ENCODE measurements at places on chromosomes 5 and 9.
A peak's percentile ranks its signal among the peaks of the same experiment; 100 is the strongest.

DNA sequence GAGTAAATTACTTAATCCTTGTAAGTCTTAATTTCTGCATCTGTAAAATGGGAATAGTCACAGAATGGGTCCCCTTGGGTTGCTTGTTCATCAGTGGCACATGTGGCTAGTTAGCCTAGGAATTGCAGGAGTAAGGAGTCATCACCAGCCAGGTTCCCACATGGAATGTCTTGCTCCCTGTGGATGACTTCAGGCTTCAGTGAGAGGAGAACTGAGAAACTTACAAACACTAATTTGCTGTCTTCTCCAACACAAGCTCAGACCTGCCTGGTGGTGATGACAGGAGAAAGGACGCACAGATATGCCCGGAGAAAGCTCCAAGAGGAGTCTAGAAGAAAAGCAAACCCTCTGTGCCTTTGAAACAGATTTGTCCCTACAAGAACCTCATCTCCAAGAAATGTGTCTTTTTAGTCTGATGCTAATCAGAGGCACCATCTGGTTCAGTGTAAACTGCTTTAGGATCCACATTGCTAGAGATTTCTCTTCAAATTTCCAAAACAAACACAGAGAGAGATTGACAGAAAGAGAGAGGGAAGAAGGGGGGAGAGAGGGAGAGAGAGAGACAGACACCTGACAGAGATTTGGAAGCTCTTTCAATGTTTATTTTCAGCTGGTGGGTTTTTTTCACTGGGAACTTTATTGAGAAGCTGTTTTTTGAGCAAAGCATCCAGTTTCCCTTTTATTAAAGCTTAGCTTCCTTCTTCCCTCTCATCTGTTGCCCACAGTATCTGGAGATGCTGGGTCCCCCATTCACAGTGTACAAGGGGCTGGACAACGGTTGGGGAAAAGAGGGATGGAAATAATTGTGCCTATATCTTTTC lies 128.3 kb downstream of the DOCK2 start:
- peak; percentile 43 for DNase-seq

GRCh38 chr9:112384690-112385089 lies 4.8 kb downstream of the HSDL2 start:
- no peak for DNase-seq

GRCh38 chr9:27042476-27042875 lies 37.0 kb upstream of the LRRC19 start:
- DNase-seq, result no peak

GRCh38 chr9:134411440-134412297 lies 85.4 kb downstream of the RXRA start:
- no peak for DNase-seq

- no peak for DNase-seq
These were observed 321.9 kb downstream of the GADD45G start for GRCh38 chr9:89926691-89927220.

DNA sequence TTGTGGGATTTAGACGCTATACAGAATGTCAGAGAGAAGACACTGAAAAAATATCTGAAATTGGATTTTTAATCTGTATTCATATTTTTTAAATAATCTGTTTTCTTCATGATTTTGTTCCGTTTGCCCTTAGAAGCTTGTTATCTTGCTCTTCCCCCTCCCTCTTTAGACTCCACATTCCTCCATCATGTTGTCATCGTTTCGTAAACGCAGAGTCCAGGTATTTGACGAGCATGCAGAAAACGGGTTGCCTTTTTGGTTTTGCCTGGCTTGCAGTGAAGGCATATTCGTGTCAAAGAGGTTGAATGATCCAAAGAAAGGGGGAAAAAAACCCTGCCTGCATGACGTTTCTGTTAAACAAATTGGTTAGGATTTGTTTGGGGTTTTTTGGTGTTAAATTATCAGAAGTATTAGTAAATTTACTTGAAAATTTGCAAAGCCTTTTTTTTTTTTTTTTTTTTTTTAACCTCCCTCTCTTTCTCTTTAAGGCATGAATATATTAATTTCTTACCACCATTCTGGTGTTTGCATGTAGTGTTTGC lies 2.9 kb downstream of the SPTAN1 start:
- DNase-seq, result no peak

DNA sequence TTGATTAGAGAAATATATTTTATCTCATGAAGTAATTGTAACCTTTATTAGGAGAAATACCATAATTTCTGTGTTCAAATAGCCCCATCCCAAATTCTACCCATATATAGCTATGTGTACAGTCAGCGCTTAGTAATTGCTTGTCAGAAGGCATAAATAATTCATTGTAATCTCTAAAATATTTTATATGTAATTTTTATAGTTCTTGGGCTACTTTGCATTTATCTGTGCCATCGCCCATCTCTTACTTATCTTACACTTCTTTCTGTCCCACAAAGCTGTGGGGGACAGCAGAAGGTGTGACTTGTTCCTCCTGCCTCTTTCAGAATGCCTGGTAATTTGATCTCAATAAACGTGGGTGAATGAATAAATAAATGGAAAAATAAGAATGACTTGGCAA lies 5.5 kb downstream of the ADAMTSL1 start:
- no peak for DNase-seq

GRCh38 chr5:141369994-141370848 lies at the start of gene PCDHGB3:
TSS of gene PCDHGB3 (plus strand) at chr5:141370242. CDS start at chr5:141370395, 153 bp downstream.
- no peak for DNase-seq

GRCh38 chr5:135955525-135955924 lies 742 bp upstream of the LECT2 start:
- no peak for DNase-seq

- DNase-seq, result no peak
These were observed 55.6 kb downstream of the CAMSAP1 start for GRCh38 chr9:135851748-135852147.

DNA sequence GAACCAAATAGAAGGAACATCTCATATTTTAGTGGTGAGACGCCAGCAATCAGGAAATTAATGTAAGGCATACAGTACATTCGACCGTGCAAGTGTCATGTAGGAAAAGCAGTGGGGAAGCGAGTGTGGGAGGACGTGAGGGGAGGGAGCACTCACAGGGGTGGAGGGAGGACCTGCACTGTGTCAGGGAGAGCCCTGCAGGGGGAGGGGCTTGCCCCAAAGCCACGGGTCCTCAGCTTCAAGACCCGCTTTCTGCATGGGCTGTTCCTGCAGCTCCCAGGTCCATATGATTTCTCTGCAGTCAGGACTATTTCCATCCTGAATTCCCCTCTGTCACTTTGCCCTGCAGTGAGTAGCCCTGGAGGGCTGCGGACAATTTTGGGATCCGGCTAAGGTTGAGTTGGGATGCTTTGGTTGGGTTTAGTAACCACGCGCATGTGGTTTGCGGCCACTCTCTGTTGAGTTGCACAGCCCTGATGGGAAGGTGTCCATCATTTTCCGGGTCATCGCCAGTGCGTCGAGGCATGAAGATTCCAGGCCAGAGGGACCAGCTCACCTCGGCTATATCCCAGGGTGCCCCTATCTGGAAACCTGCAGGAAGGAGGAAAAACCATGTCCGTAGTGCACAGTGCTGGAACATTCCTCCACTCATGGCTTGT lies 61.9 kb downstream of the IRX1 start:
- DNase-seq, result no peak

DNA sequence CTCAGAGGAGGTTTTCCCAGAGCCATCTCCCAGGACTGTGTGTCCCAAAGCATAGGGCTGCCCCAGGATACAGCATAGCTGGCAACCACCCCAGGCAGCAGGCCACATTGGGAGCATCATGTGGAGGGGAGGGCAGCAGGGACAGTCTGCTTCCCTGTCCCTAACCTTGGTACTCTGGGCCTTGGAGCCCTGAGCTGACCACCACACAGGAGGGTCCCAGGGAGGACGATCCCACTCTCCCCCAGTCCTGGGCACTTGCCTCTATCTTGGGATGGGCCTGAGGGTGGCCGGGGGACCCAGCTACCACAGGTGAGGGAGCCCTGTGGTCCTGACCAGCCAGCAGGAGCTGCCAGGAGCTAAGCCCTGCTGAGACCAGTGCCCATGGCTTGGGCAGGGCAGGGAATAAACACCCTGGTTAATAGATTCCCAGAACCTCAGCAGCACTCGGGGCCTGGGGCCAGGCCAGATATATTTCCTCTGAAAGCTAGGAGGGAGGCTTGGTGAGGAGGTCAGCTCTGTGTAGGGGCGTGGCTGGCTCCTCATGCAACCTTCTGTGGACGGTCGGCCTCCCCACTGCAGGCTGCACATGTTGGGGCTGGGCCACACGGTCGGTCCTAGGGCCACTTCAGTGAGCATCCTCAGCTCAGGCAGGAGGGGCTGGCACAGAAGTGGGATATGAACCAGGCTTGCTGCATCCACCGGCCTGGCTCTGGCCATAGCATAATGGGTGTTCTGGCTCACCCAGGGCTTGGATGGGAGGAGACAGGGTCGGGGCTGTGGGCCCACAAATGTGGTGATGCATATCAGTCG lies 4.2 kb downstream of the NINJ1 start:
- DNase-seq, result no peak

- DNase-seq, result no peak
These were observed 165.8 kb downstream of the NR3C1 start for GRCh38 chr5:143237664-143238063.

Measured in epithelial cell of prostate (primary cell).